ENCODE measurements at places on chromosomes 7 and 10.

DNA sequence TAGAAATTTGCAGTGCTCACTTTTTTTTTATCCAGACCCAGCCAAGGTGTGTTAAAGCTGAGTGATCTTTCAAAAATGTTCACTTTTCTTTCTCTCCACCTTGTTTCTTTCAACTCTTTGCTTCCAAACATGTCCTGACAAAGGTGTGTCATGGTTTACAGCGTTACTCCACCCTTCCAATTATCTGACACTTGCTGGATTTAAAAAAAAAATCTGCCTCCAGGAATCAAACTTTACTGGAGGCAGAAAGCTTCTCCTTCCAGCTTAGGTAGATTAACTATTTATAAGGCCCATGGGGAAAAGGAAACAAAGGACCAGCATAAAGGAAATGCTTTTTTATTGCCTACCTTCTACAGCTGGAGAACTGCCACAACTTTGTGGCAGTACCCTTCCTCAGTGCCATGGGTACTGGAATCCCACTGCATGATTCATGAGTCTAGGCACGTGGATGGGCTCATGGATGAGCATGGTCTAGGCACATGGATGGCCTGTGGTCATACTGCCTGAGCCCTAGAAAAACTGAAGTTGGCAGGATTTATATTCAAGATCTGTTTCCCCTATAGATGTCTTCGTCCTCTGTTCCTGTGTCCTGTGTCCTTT, at the start of gene COL17A1:
TSS of gene COL17A1 (minus strand) at position 80 of the 600 bp plus-strand sequence. CDS start 5,207 bp downstream, outside the sequence.
- DNase-seq, result no peak

DNA sequence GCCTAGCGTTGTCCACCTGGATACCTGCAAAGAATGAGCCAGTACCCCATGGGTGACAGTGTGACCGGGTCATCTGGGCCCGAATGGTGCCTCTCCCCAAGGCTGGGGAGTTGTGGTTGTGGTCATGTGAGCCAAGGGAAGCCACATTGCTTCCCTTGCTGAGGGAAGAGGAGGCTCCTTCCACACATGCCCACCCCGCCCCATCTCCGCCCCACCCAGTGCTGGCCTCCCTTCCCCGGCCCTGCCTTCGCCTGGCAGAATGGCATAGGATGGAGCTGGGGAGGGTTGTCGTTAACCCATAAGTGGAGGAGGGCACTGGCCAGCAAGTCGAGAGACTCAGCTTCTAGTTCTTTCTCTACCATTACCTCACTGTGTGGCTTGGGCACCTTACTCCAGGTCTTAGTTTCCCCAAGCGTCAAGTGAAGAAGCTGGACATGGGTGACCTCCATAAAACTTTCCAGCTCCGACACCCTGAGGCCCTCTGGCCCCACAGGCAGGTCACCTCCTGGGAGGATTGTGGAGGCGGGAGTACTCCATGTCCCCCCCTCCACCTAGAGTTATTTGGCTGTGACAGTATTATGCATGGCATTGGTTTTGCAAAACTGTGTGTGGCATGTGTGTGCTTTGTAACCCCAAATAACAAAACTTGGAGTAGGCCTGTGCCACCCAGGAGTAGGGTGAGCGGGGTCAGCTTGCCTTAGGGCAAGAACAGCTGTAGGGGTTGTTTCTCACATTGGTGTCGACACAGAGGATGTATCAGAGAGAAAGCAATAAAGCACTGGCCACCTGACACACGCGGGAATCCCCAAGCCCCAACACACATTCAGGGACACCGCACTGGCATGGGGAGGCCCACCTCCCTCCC, 90.5 kb upstream of the MACROH2A2 start:
- no peak for DNase-seq

DNA sequence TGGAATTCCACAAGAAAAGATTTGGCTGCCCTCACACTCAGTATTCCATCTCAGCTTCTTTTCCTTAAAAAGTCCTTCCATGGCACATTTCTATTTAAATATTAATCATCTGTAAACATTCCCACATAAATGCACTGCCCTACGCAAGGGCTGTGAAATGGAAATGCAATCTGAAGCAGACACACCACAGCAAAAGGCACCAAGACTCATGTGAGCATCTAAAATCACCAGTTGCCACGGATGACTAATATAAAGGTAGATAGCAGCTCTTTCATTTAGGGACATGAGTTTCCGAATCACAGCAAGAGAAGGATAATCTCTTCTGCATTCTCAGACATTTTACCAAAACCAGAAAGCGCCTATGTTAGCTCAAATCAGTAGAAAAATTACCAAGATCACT, 31.6 kb downstream of the COA1 start:
- no peak for DNase-seq

DNA sequence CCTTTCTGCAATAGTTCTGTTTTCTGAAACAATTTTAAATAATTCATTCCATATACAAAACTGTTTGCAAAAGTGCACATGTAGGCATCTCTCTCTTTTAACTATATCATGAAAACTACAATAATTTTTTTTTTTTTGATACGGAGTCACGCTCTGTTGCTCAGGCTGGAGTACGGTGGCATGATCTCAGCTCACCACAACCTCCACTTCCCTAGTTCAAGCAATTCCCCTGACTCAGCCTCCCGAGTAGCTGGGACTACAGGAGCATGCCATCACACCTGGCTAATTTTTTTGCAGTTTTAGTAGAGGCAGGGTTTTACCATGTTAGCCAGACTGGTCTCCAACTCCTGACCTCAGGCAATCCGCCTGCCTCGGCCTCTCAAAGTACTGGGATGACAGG, 44.0 kb upstream of the SEMA3A start:
- no peak for DNase-seq

DNA sequence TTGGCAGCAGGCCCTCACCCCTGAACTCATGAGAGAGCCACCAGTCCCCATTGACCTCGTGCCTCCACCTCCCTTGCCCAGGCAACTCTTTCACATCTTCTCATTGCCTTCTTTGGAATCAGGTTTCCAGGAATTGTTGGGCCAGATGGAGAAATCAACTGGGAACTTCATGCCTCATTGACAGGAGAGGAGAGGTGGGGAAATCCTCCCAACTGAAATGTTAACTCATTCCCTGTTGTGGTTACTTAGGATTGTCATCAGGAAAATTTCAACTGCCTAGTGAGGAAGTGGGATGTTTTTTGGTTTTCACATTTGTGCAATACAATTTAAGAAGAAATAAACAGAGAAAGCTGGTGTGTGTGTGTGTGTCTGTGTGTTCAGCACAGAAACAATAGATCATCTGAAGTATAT, 106.6 kb upstream of the INHBA start:
- no peak for DNase-seq

- no peak for DNase-seq
Observed at GRCh38 chr10:106941297-106942034, 223.0 kb downstream of the SORCS1 start.

DNA sequence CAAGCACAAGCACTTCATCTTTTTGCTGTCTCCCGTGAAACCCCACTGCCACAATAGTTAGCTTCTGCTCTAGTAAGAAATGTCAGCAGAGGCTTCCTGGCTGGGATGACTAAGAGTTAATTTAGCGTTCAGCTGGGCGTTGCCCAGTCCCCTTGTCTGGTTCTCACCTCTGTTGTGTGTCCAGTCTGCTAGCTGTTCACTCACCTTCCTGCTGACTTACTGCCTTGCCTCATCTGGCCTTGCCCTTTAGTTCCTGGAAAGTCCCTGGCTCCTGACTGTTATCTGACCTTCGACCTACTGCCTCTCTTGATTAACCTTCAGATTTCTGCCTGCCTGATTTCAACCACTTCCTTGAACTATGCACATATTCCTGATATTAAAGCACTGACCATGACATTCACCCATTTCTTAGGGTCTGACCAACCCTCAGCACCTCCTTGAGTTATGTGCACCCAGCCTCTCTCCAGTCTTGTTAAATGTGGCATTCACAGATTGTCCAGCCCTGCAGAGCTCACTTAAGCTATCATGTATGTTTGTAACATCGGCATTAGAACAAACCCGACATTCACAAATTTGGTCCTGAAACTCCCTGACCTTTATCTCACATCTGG, 30.3 kb downstream of the C7orf33 start:
- no peak for DNase-seq

GRCh38 chr7:116169060-116169459, 41.3 kb upstream of the TES start:
- DNase-seq, result no peak

DNA sequence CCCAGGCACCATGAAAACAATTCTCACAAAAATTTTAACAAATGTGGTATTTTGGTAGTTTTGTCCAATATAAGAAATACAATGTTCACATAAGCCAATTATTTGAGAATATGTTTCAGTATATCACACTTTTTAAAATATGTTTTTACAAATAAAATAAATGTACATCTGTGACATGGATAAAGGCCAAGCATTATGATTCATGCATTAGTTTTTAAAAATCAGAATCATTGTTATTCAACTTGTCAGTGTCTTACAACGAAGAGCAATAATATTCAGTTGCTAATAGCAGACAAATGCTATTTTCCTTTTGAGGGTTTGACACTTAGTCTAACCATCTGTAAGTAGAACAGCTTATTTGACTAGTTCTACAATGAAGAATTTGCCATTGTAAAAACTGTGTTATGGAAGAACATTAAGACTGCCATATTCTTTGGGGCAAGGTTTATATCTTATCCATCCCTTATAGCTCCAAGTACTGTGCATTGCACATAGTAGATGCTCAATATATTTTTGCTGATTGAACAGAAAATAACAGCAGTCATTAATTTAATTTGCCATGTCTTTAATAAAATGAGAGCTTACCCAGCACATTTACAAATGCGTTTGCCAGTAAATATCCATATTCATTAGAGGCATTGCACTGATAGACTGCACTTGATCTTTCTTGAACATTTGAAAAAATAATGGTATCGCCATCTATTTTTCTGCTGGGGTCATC, 67.4 kb upstream of the LAMB4 start:
- DNase-seq, result no peak

- no peak for DNase-seq
Observed at GRCh38 chr7:31056775-31057346, 4.8 kb downstream of the ADCYAP1R1 start.

DNA sequence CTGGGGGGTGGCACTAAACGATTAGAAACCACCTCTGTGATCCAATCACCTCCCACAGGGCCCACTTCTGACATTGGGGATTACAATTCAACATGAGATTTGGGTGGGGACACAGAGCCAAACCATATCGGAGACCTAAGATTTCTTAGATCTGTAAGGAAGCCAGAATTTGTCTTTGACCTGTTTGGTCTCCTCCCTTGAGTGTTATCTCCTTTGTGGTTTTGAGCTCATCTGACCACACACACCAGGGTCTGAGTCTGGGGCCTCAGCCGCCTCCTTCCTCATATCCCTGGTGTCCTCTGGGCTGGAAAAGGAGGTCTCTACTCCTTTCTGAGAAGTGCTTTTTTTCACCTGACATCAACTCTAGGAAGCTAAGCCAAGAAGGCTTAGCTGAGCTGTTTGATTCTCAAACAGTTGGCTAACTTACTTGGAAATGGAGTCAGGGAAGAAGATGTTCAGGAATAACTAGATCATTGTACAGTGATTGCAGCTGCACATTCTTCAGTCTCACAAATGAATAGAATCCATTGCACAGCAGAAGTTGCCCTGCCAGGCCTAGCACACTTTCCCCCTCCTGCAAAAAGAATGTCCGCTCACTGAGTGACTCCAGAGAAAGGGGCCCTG, 167.4 kb downstream of the ARHGAP21 start:
- DNase-seq, result no peak

DNA sequence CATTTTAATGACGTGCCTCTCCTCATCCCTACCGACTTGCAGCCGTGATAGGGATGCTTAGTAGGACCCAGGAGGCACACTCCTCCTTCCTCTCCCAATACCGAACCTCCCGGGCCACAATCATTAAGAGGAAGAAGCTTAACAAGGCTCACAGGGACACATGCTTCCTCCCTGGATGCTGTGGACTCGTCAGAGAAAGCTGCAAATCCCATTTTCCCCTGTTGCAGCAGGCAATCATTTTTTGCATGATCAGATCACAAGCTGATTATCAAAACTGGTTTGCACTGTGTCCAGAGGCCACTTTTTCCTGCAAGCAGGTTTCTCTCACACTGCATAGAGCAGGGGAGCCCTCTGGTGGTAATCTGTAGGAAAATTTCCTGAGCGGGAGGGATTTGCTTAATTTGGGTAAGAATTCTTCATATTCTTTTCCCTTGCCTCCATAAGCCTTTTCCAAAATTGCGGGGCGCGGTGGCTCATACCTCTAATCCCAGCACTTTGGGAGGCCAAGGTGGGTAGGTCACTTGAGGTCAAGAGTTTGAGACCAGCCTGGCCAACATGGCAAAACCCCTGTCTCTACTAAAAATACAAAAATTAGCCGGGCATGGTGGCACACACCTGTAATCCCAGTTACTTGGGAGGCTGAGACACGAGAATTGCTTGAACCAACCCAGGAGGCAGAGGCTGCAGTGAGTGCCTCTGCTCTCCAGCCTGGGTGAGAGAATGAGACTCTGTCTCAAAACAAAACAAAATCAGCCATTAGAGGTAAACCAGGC, 16.1 kb upstream of the LAMB4 start:
- DNase-seq, result peak; percentile 42

DNA sequence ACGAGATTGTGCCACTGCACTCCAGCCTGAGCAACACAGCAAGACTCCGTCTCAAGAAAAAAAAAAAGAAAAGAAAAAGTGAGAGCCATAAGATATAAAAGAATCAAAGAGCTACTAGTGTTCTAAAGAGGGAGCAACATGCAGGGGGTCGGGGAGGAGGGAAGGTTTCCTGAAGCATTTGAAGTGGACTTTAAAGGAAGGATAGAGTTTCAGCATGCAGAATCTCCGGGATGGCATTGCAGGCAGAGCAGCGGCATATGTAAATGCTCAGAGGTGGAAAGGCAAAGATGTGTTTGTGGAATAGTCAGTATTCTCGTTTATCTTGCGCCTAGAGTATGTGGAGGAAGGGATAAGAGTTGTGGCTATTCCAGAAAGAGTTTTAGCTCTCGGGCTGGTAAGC, 447.6 kb upstream of the NFE2L3 start:
- DNase-seq, result no peak

DNA sequence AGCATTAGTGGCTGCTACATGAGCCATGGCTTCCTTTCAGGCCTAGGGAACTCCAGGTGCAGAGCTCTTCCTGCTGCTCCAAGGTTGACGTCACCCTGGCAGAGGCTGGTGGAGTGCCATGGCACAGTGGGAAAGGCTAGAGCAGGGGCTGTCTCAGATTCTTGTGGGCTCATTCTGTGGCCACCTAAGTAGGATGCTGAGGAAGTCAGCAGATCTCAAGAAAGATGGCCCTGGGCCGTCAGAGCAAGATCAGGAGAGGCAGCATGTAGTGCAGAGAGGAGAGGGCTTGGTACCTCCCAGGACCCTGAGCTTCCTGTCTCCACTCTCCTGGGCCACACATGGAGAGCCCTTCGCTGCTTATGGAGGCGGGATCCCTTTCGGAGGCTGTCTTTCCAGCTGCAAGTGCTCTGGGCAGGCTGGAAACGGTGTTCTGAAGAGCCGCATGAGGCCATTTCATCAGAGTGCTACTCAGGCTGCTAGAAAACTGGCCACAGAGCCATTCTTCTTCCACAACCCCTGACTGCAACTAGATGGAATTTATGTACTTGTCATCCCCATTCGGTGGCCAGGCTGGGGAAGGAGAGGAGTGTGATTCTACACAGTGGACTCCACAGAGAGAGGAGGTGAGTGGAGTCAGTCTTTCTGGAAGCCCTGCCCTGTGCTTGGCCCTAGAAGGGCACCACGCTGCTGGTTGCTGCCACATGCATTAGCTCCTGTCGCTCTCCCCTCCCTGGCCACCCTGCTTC, 304.2 kb downstream of the RPS24 start:
- DNase-seq, result no peak

GRCh38 chr10:2631557-2632205, 435.7 kb upstream of the PFKP start:
- no peak for DNase-seq

GRCh38 chr7:112547916-112548315, 67.1 kb downstream of the LSMEM1 start:
- DNase-seq, result no peak

Data from NCI-H774 (cell line).